ENCODE measurements at places on chromosomes 16 and 17. TPM values are rescaled to one million over a fixed set of nuclear protein-coding genes. Genes with fewer than 3 reads are reported as not detected.

DNA sequence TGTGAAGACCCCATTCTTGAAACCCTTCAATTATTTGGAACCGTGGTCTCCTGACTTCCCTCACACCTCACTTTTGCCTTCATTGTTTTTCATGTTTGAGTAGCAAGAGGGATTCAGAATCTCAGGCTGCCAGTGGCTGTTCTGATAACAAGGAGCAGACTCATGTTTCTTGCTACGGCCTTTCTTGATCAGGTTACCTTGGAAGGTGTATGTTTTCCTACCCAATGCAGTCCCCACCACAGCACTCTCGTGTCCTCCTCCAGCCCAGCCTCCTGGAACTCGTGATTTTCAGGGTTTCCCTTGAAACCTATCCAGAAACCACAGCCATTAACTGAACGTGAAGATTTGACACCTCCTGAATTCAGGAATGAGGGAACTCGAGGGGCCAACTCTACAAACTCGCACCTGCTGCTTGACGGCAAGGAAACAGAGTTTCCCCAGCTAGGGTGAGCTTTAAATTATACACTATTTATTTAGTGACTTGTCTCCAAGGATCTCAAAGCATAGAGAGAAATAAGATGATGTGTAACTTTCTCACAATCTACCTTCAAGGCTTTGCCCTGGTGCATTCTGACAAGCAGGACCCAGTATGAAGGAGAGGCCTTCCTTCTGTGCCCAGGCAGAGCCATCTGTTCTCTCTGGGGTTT, 1.6 kb downstream of the ZFHX3 start:
- no peak for DNase-seq

The PRAC1 gene
- polyA plus RNA-seq, result not detected

The CES3 gene
- 1.4 TPM for polyA plus RNA-seq

- DNase-seq, result peak; percentile 43
These were observed 18.7 kb upstream of the ADORA2B start for GRCh38 chr17:15926039-15926740.

DNA sequence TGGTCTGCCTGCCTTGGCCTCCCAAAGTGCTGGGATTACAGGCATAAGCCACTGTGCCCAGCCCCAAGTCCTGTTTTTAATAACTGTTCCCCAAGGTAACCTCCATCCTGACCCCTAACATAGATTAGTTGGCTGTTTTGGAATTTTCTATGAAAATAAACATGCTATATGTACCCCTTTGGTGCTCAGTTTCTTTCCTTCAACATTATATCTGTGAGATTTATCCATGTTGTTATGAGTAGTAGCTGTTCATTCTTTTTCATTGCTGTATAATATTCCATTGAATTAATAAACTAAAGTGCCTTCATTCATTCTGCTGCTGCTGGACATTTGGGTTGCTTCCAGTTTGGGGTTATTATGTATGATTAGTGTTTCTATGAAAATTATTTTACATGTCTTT, 26.3 kb upstream of the FMNL1 start:
- no peak for DNase-seq

- DNase-seq, result no peak
These were observed 3.8 kb upstream of the NPB start for GRCh38 chr17:81898029-81898866.

- DNase-seq, result peak; percentile 82
These were observed at the start of gene DNASE1L2 for GRCh38 chr16:2236337-2237101. Gene DNASE1L2 (plus strand): TSS chr16:2236444. CDS start chr16:2236817, 373 bp downstream.

- DNase-seq, result no peak
These were observed 833.4 kb upstream of the GOT2 start for GRCh38 chr16:59567496-59567895.

DNA sequence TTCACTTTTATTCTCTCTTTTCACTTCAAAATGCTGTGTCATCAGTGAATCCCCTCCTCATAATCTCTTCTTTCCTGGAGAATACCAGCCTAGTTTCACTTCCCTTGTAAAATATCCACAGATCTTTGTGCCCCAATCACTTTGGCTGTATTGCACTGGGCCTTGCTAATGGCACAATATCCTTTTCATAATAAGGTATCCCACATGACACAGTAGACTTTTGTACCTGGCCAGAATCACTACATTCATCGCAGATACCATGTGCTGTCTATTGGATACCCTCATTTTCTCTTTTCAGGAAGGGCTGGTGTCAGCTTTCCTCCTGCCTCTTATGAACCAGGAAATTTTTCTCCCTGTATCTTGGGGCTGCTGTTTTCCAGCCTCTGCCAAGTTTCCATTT, 25.7 kb upstream of the TOX3 start:
- no peak for DNase-seq

The HNF1B gene
- polyA plus RNA-seq, result not detected

DNA sequence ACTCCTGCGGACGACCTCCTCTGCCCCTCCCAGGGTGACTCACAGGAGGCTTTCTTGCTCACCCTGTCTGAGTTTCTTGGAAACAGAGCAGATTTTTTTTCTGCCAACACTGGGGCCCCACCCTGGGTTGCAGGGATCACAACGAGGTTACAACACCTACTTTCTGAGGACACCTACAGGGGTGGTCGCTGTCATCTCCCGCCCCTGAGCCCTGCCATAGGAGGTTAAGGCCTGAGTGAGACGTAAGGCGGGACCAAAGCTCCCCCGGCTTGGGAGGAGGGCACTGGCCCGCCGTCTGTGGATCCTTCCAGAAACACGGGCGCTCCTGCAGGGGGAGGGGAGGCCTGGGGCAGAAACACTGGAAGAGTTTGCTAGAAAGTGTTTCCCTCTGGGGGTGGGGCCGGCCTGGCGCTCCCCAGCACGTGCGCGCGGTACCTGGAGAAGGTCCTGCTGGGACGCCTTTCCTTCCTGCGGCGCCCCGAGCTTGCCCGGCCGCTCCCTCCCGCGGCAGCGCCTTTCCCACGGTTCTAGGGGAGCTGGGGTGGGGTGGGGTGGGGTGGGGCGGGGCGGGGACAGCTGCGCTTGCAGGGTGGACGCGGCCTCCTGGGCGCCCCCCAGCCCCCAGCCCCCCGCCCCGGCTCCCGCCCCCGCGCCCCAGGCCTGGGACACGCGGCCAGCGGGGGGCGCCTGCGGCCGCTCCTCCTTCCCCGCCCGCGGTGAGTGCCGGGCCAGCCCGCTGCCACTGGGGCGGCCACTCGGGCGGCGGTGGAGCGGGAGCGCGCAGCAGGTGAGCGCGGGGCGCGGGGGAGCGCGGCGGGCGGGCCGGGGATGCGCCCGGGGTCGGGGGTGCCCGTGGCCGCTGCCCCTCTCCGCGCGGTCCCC, 20.7 kb upstream of the ADCY7 start:
- DNase-seq, result peak; percentile 93

The TMEM92 gene
- 0.28 TPM for polyA plus RNA-seq

- DNase-seq, result no peak
These were observed 1.8 kb upstream of the MT2A start for GRCh38 chr16:56606476-56607108.

- no peak for DNase-seq
These were observed 110.8 kb upstream of the ELAC2 start for GRCh38 chr17:13128676-13129075.

The GNG13 gene
- not detected for polyA plus RNA-seq

The CDH16 gene
- polyA plus RNA-seq, result not detected

GRCh38 chr16:55009581-55009980, 78.9 kb downstream of the IRX5 start:
- DNase-seq, result no peak

The PLA2G10 gene
- polyA plus RNA-seq, result not detected

GRCh38 chr16:11258553-11259492, 2.8 kb upstream of the SOCS1 start:
- peak; percentile 50 for DNase-seq

GRCh38 chr17:18224387-18225120, 881 bp upstream of the LLGL1 start:
- DNase-seq, result peak; percentile 41

DNA sequence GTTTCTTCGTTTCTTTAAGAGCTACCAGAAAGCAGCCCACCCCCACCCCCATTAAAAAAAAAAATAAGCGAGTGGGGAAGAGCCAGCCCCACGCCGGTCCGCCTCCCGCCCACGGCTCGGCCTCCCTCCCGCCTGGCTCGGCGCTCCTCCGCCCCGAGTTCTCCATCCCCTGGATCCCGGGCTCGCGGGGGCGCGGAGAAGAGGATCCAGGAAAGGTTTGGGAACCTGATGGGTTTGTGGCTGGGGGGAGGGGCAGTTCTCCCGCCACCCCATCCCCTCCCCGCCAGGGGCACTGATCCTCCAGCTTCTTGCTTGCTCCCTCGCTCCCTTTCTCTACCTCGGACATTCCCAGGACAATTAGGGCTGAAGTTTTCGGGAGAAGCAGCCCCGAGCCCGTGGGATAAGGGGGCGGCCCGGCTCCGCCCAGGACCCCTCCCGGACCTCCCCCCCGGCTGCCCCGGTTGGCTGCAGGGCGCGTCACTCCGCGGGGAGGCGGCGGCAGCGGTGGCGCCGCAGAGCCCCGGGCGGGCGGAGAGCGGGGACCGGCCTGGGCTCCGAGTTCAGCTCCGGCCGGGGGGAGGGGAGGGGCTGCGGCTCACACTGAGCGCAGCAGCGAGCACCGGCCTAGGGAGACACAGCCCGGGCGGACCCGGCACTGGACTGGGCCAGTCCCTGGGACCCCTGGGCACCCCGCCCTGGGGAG, 1.0 kb upstream of the SALL1 start:
- DNase-seq, result peak; percentile 74

The TBC1D3I gene
- 0.05 TPM for polyA plus RNA-seq

DNA sequence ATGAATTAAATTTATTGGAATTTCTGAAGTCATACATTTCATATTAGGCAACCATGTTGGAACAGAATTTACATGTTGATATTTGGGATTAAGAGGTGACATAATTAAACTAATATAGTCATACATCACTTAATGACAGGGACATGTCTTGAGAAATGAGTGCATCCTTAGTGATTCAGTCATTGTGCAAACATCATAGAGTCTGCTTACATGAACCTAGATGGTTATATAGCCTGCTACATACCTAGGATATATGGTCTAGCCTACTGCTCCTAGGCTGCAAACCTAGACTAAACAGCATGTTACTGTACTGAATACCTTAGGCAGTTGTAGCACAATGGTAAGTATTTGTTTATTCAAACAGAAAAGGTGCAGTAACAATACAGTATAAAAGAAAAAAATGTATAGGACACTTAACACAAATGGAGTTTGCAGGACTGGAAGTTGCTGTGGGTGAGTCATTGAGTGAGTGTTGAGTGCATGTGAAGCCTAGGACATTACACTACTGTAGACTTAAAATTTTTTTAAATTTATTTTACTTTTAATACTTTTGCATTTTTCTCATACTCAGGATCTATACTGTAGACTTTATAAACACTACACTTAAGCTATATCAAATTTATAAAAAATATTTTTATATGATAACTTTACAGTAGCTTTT, 85.6 kb downstream of the OMG start:
- DNase-seq, result no peak

DNA sequence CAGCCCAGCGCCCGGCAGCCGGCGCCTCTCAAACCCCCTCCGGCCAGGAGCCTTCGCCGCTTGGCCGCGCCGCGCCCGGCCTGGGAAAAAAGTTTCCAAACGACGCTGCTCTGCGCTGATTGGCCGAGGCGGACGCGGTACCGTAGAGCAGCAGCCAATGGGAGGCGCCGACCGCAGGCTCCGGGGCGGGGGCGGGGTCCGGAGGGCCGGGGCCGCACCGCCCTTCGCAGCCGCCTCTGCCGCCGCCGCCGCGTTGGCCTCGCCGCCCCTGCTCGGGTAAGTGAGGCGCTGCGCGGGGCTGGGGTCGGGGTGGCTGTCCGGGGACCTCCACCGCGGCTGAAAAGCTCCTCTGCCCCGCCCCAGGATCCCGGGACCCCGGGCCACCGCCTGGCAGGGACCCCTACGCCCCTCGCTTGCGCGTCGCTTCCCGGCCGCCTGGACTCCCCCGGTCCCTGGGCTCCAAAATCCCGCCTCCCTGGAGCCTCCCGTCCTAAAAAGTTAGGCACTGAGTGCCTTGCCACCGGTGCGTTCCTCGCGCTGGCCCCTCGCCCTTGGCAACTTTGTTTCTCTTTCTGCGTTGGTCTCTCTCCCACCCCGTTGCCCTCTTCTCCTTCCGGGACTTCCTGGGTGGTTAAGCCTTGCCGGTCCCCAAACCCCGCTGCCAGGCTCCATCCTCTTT, at the start of gene NDE1:
TSS of gene NDE1 (plus strand) at position 227 of the 679 bp plus-strand sequence. CDS start 14,534 bp downstream, outside the sequence.
- peak; percentile 98 for DNase-seq

The SLFN12L gene
- polyA plus RNA-seq, result not detected

- DNase-seq, result no peak
These were observed 26.3 kb downstream of the AKAP1 start for GRCh38 chr17:57111386-57111785.

The PALB2 gene
- polyA plus RNA-seq, result 4.5 TPM

The DPEP2 gene
- polyA plus RNA-seq, result not detected

- DNase-seq, result no peak
These were observed 15.1 kb downstream of the FA2H start for GRCh38 chr16:74759564-74759963.

DNA sequence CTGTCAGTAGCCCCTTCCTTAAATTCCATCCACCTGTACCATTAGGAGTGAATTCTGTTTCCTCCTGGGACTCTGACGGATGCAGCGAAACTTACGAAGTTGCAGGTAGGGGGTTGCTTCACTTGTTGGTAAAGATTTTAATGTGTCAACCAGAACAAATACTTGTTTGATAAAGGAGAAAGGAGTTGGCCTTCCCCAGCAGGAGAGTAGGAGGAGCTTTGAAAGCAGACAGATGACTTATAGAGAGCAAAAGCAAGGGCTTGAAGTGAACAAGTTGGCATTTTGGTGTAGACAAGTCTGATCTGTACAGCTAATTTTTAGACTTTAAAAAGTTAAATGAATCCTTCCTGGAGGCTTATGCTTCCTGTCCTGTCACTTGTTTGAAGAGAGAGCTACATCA, 38.1 kb upstream of the PMFBP1 start:
- no peak for DNase-seq

- no peak for DNase-seq
These were observed at the start of gene MFSD6L for GRCh38 chr17:8798846-8799569. Gene MFSD6L (minus strand): TSS chr17:8799365. CDS start chr17:8799120, 245 bp downstream.

The ASPA gene
- polyA plus RNA-seq, result not detected

DNA sequence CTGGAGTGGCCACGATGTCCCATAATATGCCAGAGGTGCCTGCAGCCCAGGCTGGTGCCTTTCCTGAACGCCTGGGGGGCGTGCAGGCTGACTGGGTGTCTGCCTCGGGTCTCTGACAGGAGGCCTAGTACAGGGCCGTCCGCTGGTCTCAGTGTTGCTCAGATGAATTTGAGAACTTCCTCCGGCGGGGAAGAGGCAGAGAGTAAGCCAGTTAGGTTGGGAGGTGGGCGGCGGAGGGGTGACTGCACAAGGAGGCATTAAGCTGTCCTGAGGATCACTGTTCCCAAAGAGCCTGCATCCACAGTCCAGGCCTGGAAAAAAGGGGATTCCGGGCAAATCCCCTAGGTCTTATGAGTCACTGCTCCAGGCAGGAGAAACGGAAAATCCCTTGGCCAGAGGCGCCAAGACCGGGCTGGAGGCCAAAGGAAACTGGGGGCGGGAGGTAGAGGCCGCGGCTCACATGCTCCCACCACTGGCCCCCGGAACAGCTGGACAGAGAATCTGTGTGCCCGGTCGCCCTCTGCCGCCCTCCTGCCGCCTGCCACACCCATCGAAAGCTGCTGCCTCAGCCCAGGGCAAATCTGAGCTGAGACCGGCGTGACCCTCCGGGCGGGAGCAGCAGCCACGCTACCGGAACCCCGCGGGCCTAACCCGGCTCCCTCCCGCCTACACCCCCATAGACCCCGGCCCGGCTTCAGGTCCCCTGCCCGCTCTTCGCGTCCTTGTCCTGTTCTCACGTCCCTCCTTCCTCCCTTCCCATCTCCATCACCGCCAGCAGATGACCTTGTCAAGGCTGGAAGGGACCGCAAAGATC, 1.2 kb downstream of the TRIM47 start:
- peak; percentile 62 for DNase-seq

The ZNF286A gene
- polyA plus RNA-seq, result 17.1 TPM

The SECTM1 gene
- polyA plus RNA-seq, result 2.1 TPM
